Activated CD4-positive, alpha-beta T cell treated with anti-CD3 and anti-CD28 coated beads for 48 hours (primary cell): ENCODE measurements at places on chromosomes 7 and 10.

- DNase-seq, result no peak
These were observed 218.7 kb downstream of the ABCA13 start for GRCh38 chr7:48389977-48390376.

DNA sequence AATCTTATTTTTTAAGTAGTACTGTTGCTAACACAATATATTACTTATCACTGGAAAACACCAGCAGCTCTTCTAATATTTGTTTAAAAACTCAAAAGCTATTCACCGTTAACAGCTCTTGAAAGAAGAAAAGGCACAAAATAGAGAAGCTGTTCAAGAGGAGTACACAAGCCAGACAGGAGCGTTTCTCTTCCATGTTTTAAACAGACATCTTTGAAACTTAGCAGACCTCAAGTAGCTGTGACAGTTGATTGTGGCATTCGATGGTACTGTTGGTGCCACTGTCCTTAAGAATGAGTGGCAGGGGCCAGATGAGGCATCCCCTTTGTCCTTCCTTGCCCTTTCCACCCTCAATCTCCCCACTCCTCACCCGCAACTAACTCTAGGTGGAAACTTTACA lies 81.6 kb upstream of the PRR15 start:
- DNase-seq, result no peak

GRCh38 chr10:95196046-95196445 lies 2.0 kb downstream of the ACSM6 start:
- DNase-seq, result no peak

DNA sequence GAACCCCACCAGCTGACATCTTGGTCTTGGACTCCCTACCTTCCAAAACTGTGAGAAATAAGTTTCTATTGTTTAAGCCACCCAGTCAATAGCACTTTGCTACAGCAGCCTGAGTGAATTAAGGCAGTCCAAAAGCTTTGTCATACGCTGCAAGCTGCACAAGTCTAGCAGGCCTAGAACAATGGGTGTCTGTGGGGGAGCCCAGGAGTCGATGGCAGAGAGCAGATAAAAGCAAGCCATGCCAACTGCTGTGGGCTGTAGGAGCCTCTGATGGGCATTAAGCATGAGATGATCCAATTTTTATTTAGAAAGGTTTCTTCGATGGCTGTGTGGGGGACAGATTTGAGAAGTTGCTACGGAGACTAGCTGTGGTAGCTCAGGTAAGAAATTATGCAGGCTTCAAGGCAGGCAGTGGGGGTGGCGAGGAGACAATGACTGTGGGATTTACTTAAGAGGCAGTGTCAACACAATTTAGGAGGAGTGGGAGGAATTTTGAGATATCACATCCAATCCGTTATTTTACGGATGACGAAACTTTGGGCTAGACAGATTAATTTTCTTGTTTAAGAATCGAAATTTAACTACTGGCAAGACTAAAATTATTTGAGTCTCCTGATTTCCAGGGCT lies 110.4 kb downstream of the NRCAM start:
- DNase-seq, result no peak

- DNase-seq, result no peak
These were observed 1.5 kb upstream of the ATP6V0A4 start for GRCh38 chr7:138799336-138800000.

- no peak for DNase-seq
These were observed 483.1 kb upstream of the NRP1 start for GRCh38 chr10:33817605-33818004.

- DNase-seq, result peak; percentile 4
These were observed 66.1 kb upstream of the STK17A start for GRCh38 chr7:43516581-43517342.

- DNase-seq, result no peak
These were observed 195.6 kb downstream of the CYP26A1 start for GRCh38 chr10:93269281-93269680.

DNA sequence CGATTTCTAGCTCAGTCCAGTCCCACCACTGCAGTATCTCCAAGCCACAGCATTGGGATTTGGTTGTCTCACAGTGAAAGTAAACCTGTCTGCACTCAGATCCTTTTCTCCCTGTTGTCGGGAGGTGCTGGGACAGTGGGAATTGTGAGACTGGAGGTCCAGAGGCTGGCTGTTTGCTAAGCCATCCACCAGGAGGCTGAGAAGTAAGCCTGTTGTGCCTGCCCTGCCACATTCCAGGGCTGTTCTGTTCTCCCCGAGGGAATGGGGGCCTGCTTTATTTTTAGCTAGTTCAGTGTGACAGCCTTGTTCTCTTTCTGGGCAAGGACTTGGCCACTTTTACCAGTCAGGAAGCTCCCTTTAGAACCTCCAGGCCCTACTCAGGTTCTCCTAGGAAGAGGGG lies 54.9 kb downstream of the HK1 start:
- DNase-seq, result no peak

DNA sequence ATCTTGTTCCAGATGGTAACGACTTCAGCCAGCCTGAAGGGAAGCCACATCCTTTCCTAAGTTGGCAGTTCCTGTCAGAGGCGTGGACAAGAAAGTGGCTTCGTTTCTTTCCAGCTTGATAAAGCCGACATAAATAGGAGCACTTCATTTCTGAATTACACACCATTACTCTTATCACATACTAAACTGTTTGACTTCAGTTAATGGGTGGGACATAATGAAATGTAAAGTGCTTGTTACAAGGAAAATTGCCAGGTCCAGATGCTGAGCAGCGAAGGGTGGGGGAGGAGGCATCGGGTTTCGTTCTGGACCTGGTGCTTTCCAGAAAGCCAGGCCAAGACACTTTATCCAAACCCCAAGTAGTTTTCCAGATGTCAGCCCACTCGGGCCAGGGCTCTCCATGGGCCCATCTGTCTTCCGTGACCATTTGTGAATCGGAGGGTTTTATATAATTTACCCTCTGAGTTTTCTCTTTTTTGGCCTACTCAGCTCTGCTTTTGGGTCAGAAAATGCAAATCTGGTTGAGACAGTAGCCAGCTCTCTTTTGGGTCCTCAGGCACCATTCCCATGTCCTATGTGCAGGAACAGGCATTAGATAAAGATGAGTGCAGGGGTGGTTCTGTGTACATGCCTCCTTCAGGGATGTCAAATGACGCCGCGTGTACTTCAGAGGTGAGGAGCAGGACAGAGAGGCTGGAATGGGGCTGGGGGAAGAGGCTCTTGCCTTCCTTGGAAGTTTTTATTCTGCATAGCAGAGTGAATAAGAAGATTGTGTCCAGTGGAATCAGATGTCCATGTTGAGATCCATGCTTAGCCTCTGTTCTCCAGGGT lies 90.2 kb downstream of the TACC2 start:
- DNase-seq, result no peak

GRCh38 chr7:34077168-34077567 lies 171.8 kb downstream of the BMPER start:
- DNase-seq, result no peak

- no peak for DNase-seq
These were observed 34.3 kb upstream of the MTPAP start for GRCh38 chr10:30383356-30383755.

DNA sequence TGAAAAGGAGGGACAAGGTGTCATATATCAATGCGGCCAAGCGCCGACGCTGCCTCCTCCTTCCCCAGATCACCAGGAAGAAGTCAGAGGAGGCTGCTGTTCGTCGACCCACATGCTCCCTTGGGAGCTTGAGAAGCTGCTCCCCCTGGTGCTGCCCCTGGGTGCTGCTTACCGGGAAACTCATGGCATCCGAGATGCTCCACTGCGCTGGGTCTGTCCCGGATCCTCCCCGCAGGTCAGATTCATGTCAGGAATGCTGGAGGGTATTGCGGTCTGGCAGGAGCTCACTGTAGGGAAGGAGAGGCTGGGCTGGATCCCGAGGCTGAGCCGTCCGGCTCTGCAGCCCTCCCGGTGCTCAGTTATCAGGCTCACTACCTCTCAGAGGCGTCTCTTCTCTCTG lies 123.7 kb upstream of the FAM20C start:
- no peak for DNase-seq

DNA sequence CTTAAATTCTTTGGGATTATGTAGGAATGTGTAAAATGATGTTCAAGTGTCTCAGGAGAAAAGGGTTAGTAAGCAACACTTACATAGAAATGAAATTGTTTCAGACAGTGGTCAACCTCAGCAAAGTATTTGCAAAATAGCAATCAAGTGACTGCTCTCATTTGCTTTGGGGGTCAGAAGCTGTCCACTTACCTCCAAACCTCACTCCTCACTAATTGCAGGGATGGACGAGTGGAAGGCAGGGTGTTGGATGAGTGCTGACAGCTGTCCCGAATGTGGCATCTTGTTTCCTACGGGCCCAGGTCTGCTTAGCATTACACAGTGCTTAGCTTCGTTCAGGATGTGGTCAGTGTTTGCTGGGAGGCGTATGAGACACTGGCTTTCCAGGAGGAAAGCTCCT lies 437.0 kb downstream of the SUGCT start:
- DNase-seq, result no peak

- DNase-seq, result no peak
These were observed 321.2 kb downstream of the PTPRN2 start for GRCh38 chr7:158266426-158266816.

GRCh38 chr10:74863551-74863950 lies 37.2 kb downstream of the KAT6B start:
- no peak for DNase-seq

DNA sequence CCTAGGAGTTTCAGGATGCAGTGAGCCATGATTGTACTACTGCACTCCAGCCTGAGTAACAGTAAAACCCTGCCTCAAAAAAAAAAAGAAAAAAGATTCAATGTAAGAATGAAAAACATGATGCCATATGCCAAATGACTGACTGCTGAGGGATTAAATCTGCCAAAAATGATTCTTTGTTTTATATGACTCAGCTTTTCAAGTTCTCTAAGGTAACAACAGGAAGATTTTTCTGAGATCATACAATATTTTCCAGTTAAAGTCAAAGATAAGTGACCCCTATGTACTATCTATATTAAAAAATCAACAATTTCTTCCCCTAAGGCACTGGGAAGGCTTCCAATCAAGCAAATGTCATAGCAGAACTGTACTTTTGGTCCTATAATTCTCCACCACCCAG lies 271.2 kb upstream of the IMMP2L start:
- no peak for DNase-seq

DNA sequence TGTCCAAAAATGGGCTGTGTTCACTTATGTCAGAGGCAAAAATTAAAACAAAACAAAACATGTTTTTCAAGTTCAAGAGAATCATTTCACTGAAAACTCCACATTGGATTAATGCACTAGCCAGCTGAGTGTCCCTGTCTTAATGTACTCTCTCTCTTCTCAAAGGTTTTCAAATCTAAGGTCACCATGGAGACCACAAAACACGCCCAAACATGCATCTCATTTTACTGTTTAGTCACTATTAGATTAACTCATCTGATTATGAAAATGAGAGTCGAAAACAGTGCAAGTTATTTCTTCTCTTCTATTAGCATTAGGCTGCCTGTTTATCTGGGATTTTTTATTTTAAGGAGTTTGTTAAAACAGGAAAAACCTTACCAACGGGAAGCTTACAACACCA lies 70.8 kb upstream of the ASAH2 start:
- DNase-seq, result no peak

- DNase-seq, result no peak
These were observed 2.8 kb upstream of the DENND11 start for GRCh38 chr7:141704741-141705140.

GRCh38 chr7:18566829-18567228 lies 71.3 kb downstream of the HDAC9 start:
- no peak for DNase-seq

- no peak for DNase-seq
These were observed 264.6 kb downstream of the DGKB start for GRCh38 chr7:14637968-14638367.

DNA sequence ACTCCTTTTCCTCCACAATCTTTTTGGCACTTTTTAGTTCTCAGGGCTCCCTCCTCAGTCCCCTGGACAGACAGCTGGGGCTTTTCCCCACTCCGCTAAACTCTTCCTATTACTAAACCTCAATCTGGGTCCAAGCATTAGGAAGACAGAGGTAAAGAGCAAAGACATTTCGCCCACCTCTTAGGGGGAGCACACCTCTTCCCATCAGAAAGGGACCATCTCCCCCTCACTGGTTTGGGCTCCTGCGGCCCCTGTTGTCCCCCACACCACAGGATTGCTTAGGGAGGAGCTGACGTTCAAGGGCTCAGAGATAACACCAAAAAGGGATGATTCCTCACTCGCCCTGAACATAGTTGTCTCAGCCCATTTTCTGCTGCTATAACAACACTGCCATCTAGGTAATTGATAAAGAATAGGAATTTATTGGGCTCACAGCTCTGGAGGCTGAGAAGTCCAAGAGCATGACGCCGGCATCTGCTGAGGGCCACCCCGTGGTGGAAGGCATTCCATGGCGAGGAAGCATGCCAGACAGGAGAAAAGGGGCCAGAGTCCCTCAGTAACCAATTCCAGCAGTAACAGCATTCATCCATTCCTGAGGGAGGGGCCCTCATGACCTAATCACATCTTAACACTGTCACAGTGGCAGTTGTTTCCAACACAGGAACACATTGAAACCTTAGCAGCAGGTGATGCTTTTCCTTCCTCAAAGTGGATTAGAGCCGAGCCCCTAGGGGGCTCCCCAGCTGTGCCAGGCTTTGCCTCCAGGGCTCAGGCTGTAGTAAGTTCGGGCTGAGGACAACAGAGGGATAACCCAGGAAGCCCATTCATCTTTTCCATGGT lies 209.6 kb downstream of the EBF3 start:
- no peak for DNase-seq

DNA sequence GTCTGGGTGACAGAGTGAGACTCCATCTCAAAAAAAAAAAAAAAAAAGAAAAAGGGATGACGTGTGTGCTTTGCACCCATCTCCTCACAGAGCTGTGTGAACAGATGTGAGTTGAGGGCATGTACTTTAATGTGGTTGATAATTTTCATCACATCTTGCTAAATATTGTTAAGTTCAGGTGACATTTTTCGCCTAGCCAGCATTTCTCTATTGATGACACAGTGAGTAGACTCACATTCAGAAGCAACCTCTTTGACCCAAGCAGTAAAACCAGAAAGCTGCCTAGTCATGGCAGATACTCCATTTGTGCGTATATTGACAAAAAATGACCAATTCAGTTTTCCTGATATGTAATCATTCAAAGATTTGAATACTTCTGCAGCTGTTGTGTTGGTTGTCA lies 126.0 kb downstream of the ATRNL1 start:
- DNase-seq, result no peak

DNA sequence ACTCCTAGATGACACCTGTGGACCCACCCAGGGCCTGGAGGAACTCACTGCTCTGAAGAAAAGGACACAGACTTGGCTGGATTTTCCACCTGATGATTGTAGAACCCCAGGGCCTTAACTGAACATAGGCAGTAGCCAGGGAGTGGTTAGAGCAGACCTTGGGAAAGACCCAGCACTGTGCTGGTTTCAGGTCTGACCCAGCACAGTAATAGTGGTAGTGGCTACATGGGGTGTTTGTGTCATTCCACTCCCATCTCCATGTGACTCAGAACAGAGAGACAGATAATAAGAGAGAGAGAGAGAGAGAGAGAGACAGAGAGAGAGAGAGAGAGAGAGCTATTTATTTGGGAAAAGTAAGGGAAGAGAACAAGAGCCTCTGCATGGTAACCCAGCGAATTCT lies 239.1 kb upstream of the MEOX2 start:
- DNase-seq, result no peak

GRCh38 chr10:104648421-104648820 lies 7.3 kb downstream of the SORCS3 start:
- DNase-seq, result no peak

- DNase-seq, result no peak
These were observed 175.0 kb upstream of the NPY start for GRCh38 chr7:24108906-24109376.
